ENCODE measurements at places on chromosomes 1 and 21. TPM values are rescaled to one million over a fixed set of nuclear protein-coding genes. Genes with fewer than 3 reads are reported as not detected.

The PTGFRN gene
- total RNA-seq, result 142 TPM

The RPTN gene
- not detected for total RNA-seq

The ADAMTSL4 gene
- total RNA-seq, result under 0.01 TPM

The ST6GALNAC5 gene
- not detected for total RNA-seq

The ERICH3 gene
- not detected for total RNA-seq

The CLCA4 gene
- not detected for total RNA-seq

The CELA3B gene
- not detected for total RNA-seq

The HAO2 gene
- total RNA-seq, result not detected

The DMRTA2 gene
- not detected for total RNA-seq

The LTN1 gene
- 14.1 TPM for total RNA-seq

The CFHR3 gene
- not detected for total RNA-seq

The TDRD5 gene
- total RNA-seq, result not detected

The SPRR2G gene
- total RNA-seq, result not detected

The SETD4 gene
- 13.8 TPM for total RNA-seq

The HPCAL4 gene
- total RNA-seq, result not detected

The ZNF683 gene
- not detected for total RNA-seq

The ZNF684 gene
- total RNA-seq, result 4.7 TPM

The SOX13 gene
- total RNA-seq, result 11.2 TPM

The TEDDM1 gene
- total RNA-seq, result not detected

The TFAP2E gene
- not detected for total RNA-seq

The PLA2G2D gene
- total RNA-seq, result not detected

The NT5C1A gene
- total RNA-seq, result not detected

The GBP1 gene
- total RNA-seq, result 40.2 TPM

The ATP8B2 gene
- 60.7 TPM for total RNA-seq

The OLIG2 gene
- not detected for total RNA-seq

The SLC44A5 gene
- total RNA-seq, result 0.16 TPM

The SPATA46 gene
- not detected for total RNA-seq

The TNNI3K gene
- not detected for total RNA-seq

Measured in bladder microvascular endothelial cell (primary cell).